ENCODE measurements at places on chromosomes 12 and 14.

DNA sequence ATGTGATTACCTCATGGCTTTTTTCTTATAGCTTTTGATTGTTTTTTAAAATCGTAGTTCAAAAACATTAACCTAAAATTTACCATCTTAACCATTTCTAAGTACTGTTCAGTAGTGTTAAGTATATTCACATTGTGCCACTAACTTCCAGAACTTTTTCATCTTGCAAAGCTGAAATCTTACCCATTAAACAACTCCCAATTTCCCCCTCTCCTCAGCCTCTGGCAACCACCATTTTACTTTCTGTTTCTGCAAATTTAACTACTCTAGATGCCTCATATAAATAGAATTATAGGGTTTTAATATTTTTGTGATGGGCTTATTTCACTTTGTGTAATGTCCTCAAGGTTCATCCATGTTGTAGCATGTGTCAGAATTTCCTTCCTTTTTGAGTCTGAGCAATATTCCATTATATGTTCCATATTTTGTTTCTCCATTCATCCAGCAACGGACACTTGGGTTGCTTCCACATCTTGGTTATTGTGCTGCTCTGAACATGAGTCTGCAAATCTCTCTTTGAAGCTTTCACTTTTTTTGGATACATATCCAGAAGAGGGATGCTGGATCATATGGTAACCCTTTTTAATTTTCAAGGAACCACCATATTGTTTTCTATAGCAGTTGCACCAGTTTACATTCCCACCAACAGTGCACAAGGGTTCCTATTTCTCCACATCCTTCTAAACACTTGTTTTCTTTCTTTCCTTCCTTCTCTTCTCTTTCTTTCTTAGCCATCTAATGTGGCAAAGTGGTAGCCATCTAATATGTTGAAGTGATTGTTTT, 5.0 kb downstream of the HIF1A start:
- DNase-seq: no peak

- no peak for DNase-seq
Observed at GRCh38 chr14:23486036-23486435, 16.5 kb downstream of the NGDN start.

GRCh38 chr12:71014180-71014785, 93.7 kb upstream of the PTPRR start:
- DNase-seq: no peak

- no peak for DNase-seq
Observed at GRCh38 chr14:30710876-30711275, 88.8 kb downstream of the SCFD1 start.

DNA sequence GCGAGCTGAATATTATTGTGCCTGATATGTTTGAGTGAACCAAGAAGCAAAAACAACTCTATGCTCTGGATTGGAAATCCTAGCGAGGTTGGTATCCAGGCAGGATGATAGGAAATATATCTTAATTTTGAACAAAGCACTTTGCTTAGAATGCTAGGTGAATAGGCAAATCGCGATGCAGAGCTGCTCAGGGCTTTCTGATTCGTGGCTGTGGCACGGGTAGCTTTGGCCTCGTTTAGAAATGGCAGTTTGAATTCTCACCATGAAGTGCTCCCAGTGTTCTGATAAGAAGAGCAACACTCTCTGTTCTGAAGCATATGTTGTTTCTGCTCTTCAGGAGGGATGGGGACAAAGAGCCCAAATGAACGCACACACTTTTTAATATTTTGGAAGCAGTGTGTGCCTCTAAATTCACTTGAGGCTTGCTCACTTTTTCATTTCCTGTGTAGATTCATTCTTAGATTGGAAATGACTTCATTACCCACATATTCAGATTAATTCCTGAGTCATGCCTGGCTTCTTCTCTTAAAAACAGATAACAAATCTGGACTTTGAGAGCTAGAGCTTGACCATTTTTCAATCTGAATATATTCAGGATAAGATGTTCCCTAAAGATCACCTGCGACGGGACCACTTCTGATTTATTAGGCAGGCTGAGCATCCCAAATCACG, 200.9 kb downstream of the RPAP3 start:
- no peak for DNase-seq

- peak; percentile 78 for DNase-seq
Observed at GRCh38 chr12:96258104-96258961, 64.2 kb downstream of the ELK3 start.

- no peak for DNase-seq
Observed at GRCh38 chr12:88805692-88806091, 225.4 kb upstream of the KITLG start.

DNA sequence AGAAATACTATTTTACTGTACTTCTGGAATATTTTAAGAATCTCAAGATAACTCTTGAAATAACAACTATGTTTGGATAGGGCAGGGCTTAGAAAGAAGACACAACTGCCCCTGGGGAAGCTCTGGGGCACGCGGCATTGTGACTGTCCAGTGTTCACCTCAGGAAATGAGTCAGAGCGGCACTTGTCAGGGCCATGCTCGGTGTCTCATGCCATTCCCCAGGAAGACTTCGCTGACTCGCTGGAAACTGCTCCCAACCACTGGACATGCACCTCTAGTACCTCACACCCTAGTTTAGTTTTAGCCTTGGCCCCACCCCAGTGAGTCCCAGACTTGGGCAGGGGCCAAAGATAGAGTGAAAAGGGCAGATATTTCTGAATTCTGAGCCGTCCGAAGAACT, 192.0 kb downstream of the TTC7B start:
- no peak for DNase-seq

DNA sequence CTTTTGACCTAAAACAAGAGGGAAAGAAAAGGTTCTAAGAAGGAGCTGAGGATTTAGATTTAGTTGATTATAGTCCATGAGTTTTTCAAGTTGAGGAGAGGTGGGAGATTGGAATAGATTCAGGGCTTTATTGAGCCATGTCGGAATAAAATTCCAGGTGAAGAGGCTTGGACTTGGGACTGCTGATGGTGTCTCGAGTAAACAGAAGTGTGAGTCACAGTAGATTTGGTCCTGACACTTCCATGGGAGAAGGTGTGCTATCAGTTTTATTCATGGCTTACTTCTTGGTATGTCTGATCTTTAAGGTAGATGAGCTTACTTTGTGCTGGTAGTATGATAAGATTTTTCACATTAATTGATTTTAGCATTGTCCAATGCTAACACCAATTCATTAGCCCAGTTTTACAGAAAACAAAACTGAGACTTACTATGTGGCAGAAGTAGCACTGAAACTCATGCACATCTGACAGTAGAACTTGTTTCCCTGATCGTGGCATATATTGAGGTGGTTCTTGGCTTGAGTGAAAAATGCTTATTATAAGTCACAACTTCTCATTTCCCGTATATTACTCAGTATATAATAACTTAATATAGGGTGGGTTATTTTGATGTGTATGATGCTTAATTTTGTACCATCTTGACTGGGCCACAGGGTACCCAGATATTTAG, 172.4 kb upstream of the IGF1 start:
- DNase-seq: no peak

DNA sequence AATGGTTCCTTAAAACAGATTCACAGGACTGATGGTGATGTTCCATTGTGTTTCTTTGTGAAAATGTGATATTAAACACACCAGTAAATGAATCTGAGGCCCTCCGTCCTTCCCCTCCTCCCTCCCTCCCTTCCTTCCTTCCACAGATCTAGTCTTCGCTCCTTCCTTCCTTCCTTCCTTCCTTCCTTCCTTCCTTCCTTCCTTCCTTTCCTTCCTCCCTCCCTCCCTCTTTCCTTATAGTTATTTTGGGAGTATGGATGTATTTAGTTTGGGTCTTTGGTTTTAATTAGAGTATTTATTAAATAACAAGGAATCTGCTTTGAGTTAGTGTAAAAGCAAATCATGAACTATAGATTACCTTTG, 410.8 kb downstream of the PCNX1 start:
- DNase-seq: no peak

DNA sequence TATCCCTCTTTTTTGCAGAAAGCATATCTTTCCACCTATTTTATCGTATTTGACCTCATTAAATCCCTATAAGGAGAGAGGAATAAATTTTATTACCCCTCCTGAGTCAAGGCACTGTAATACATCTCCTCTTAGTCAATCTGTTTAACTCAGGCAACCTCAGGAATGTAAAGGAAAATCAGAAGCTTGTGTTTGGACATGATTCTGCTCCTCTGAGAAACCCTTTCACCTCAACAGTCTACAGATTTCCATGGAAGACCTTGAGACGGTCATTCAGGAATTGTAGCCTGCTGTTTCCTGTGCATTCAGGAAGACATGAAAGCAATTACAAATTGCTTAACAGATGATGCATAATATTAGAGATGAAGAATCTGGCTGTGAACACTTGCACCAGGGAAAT, 360.8 kb downstream of the PAWR start:
- no peak for DNase-seq

GRCh38 chr14:52873694-52874093, 77.2 kb downstream of the FERMT2 start:
- no peak for DNase-seq

GRCh38 chr12:11981121-11981733, 89.5 kb upstream of the BCL2L14 start:
- DNase-seq: no peak

DNA sequence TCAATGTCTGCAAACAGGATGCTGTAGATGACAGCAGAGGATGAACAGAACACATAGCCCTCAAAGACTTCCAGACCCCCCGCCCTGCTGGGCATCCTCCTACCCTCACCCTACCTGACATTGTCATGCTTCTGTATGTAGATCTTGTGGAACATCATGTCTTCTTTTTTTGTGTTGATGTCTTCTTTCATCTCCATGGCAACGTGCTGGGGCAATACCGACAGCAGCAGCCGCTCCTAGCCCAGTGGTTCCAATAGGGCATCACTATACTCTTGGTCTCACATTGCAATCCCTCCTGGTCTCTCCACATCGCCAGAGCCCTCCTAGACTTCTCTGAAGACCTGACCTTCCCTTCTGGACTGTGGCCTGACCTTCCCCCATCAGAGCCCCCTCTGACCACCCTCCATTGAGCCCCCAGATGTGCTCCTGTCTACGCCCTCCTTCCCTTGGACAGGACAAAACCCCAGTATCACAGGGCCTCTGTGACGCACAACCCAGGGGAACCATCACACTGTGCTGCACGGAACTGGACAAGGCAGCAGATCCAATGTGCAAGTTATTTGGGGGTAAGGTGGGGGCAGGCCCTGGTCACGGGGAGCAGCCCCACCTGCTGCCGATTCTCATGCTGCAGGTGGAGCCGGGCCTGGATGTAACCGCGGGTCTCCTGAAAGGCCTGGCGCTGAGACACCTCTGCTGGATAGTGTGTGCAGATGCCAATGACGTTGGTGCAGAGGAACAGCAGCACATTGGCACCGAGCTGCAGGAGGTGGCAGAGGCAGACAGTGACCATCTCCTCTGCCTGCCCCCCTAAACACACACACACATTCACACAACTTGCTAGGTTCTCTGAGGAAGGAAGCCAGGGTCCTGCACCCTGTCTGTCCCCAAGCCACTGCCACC, 11.1 kb downstream of the ADCY6 start:
- no peak for DNase-seq

DNA sequence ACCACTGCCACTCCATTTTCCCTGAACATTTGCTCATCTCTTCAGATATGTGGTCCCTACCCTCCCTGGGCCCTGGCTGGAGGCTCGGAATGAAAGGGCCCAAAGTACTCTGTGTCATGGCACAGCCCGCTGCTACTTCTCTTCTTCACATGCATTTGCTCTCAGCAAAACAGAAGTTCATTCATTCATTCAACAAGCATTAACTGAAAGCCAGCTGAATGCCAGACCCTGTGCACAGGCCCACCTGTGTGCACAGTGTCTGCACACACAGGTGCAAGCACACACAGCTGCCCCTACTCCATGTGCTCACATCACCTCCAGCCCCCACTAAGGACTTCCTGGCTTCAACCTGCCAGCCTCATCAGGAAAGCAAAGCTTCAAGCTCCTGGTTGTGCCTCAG, 7.8 kb downstream of the WNT1 start:
- DNase-seq: no peak

DNA sequence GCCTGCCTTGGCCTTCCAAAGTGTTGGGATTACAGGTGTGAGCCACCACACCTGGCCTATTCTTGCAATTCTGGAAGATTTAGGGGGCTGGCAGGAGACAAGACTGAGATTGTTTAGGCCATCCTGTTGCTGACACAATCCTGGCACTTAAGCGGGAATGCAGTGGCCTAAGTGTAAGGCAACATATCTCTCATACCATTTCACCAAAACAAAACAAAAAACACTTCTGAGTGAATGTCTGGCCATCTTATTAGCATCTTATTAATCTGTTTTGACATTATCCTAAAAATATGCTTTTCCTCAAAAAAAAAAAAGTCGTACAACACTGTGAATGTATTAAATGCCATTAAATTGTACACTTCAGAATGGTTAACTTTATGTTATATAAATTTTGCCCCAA, 67.6 kb downstream of the DENND5B start:
- DNase-seq: no peak

DNA sequence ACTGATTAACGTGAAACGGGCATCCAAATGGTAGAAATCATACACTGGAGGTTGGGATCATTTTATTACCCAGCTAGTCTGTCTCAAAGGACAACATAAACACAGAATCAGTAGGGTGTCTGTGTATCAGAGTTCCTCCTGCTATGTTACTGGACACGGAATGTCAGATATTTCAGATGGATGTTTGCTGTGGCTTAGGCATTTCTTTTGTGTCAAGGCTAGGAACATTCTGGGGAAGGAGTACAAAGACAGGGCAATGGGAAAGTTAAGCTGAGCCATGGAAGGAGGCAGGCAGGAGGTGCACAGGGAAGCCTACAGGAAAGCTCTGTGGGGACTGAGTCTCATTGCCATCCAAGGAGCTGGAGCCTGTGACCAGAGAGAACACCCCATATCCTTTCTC, 254.6 kb downstream of the C12orf75 start:
- DNase-seq: no peak

GRCh38 chr14:58059126-58059525, 92.9 kb downstream of the ARMH4 start:
- no peak for DNase-seq

GRCh38 chr12:49626836-49627235, 3.5 kb downstream of the PRPF40B start:
- DNase-seq: no peak
